ENCODE measurements at places on chromosomes 4 and X.

GRCh38 chr4:124459941-124460310 lies 252.6 kb downstream of the ANKRD50 start:
- DNase-seq = no peak

GRCh38 chrX:68808686-68809357 lies 20.0 kb upstream of the EFNB1 start:
- no peak for DNase-seq

- DNase-seq = no peak
Observed at GRCh38 chr4:35525192-35525978, 718.9 kb downstream of the ARAP2 start.

DNA sequence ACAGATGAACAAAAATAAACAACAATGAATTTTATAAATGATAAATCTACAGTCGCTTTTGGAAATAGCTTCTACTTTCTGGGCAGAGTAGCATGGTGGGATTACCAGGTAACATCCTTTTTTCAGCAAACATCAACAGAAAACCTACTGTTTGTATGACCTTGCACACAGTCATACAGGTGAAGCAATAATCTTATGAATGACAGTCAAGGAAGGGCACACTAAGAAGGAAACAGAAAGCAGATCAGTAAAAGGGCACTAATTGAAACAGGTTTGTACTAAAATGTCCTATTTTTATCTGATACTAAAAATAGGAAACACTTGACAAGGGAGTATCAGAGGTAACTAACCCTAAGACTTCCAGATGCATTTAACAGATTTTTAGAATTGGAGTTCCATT lies 108.9 kb downstream of the DLG3 start:
- DNase-seq = no peak

DNA sequence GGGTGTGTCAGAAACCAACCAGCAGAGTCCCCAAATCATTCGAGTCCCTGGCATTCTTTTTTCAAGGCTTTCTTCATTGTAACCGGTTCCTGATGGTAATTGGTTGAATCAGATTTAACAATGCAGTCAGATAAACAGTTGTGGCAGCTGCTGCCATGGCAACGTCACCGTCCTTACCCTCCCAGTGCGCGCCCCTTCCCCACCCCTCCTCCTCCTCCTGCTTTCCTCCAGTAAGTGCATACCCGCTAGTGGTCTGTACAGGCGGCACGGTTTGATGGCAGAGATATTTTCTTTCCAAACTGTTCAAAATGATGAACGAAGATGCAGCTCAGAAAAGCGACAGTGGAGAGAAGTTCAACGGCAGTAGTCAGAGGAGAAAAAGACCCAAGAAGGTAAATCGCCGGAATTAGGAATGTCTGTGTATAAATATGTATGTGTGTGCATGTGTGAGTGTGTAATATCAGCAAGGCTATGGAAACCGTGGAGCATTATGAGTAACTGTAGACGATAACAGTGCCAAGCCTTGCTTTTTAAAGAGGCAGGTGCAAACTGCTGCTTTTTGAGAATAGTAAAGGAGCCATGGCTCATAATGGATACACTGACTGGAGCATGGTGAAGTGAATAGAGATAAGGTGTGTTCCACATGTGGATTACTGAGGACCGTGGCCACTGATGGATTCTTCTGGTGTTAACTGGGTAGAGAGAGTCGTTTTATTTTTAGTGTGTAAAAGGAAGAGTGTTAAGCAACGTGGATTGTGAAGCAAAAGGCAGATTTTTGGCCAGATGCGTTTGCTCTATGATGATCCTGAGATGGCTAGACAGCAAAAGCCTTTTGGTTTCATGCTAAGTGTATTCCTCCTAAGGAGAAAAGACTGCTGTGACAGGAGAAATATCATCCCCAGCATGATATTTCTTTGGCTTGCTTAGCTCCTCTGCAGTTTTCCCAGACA lies at the start of gene ANK2:
TSS of gene ANK2 (plus strand) at position 233 of the 950 bp plus-strand sequence. CDS start at position 309, 76 bp downstream.
- no peak for DNase-seq

- no peak for DNase-seq
Observed at GRCh38 chr4:100190643-100191600, 654 bp upstream of the DDIT4L start.

DNA sequence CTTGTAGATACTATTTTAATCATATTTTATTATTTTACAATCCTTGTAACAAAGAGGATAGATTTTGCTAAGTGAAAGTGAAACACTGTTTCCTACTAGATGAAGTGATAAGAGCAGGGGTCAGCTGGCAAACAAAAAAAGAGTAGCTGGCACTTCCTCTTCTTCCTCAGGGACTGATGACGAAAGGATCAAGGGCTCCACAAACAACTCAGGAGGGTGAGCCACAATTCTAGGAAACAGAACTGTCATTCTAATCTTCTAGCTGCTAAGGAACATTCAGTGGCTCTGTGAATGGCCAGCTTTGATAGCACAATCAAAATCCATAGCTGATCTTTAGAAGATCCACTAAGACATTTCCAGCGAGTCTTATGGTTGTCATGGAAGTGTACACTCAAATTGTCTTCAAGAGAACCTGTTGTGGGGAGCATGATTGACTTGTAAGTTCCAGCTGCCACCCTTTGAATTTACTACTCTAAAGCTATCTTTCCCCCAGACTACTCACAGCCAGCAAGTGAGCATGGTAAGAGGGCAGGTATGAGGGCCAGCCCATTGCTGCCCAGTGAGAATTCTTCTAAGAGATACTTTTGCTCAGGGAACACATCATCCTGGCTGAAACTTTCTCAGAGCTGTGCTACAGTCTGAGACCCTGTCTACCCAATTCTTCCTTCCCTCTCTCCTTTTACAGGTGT lies 275.7 kb upstream of the RASGEF1B start:
- DNase-seq = no peak

- DNase-seq = no peak
Observed at GRCh38 chr4:67546004-67546356, 677 bp upstream of the CENPC start.

DNA sequence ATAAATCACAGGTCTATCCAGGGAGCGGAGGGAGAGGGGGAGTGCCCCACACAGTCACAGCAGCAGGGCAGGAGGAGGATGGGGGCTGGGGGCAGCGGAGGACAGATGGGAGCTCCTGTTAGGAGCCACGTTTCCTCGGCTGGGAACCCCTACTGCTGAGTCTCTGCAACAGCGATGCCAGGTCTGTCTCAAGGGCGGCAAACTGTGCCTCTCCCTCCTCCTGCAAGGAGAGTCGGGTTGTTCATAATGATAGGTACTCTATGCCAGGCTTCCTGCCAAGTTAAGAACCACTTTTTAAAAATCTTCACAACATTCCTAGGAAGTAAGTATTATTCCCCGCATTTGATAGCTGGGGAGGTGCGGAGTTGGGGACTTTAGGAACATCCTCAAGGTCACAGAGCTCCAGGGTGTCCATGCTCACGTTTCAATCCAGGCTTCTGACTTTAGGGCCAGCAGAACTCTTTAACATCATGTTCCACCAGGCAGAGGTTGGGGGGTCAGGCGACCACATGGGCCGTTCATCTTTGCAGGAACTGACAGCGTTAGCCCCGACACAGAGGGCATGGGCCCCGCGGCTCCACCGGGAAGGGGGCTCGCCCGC lies 98.3 kb upstream of the MAML3 start:
- no peak for DNase-seq

DNA sequence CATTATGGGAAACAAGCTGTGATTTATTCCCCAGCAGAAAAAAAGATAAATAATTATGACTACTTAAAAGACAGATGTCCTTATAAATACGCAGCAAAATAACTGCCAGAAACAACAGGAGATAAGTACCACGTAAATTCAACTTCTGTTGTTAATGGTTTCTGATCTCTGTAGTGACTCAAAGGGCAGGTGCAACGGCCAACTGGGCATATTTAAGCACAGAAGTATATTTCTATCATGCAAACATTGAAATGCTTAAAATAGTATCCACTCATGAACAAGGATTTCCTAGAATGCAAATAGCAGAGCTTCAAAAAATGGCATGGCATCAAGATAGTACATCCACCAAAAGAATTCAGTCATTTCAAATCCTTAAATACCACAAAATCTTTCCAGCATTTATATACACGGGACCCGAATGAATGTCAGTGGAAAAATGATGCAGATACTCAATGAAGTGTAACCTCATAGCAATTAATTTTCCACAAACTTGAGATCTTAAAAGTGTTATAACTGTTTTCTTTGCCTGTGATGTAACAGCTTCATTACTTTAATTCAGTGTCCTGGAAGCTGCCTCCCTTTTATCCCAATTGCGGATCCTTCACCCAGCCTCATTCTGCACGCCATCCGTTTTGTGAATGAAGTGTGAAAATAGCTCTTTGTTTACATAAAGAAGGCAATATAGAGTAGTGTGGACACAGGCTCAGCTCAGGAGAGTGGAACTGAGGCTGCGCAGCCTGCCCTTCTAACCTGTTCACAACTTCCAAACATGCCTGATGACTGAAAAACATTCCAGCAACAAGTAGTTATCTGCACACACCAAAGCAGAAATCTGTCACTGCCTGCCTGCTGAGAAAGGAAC lies 10.2 kb downstream of the PDGFC start:
- DNase-seq = no peak

GRCh38 chr4:78320349-78320935 lies 231.1 kb upstream of the ANXA3 start:
- no peak for DNase-seq

GRCh38 chr4:66974665-66975064 lies 570.6 kb downstream of the CENPC start:
- DNase-seq = no peak

GRCh38 chr4:134636338-134637051 lies 434.9 kb upstream of the PABPC4L start:
- DNase-seq = no peak

DNA sequence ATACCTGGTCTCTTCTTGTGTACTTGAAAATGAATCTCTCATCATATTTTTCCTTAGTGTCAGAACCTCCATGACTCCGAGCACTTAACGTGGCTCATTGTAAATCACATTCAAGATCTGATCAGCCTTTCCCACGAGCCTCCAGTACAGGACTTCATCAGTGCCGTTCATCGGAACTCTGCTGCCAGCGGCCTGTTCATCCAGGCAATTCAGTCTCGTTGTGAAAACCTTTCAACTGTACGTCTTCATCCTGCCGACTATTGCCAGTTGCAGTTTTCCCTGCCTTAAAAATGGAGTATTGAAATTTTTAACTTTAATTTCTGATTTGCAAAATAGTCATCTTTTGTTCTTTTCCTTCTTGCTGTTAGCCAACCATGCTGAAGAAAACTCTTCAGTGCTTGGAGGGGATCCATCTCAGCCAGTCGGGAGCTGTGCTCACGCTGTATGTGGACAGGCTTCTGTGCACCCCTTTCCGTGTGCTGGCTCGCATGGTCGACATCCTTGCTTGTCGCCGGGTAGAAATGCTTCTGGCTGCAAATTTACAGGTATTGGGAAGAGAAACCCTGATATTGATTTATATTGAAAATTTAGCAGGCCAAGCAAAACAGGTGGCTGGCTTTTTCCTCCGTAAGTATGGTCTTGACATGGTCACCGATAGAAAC lies 42.4 kb upstream of the MSANTD1 start:
- no peak for DNase-seq

- DNase-seq = no peak
Observed at GRCh38 chr4:100588076-100588475, 70.3 kb upstream of the EMCN start.

Data from cortex of kidney (tissue), 1 donor.